Cortex of kidney (tissue), 1 donor: ENCODE measurements at places on chromosomes 5 and 9.

GRCh38 chr9:110351009-110351467 is 13.4 kb upstream of the TXNDC8 start:
- no peak for DNase-seq

- DNase-seq: no peak
Measured at GRCh38 chr9:130078547-130078946, 24.8 kb downstream of the GPR107 start.

DNA sequence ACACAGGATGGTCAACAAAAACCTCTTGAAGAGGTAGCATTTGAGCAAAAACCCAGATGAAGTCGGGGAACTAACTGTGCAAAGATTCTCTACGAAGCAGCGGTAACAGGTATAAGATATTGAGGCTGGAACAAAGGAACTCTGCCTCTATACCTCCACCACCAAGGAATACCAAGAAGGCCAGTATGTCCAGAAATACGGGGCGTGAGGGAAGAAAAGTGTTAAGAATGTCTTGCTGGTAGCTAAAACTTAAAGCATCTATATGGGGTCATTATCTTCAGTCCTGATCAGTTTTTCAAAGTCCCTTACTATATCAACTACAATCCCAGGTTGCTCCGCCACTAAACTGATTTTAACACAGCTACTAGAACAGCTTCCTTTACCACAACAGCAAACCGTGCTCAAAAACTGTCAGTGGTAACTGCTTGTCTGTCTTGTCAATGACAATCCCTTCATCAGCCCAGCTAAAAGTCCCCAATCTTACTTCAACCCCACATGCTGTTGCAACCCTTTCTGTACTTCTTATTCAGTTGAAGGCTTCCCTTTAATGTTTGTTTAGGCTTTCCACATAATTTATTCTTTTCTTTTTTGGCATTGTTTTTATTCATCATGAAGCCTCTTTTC is 9.4 kb downstream of the PAM start:
- no peak for DNase-seq

DNA sequence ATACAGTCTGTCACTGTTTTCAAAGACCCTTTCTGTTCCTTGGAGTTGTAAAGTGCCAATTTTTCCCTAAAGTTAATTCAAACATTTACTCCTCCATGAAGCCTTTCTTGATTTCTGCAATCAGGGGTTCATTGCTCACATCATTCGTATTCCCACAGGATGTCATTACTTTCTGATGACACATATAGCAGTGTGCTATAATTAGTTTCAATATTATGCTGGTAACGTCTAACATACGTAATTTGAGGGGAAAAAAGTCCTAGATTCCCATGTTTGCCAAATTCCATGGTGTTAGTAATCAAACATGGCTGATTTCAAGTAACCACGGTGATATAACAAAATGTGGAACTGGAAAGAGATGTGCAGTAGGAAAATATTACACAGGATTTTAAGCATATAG is 468.2 kb upstream of the MEF2C start:
- DNase-seq: no peak

DNA sequence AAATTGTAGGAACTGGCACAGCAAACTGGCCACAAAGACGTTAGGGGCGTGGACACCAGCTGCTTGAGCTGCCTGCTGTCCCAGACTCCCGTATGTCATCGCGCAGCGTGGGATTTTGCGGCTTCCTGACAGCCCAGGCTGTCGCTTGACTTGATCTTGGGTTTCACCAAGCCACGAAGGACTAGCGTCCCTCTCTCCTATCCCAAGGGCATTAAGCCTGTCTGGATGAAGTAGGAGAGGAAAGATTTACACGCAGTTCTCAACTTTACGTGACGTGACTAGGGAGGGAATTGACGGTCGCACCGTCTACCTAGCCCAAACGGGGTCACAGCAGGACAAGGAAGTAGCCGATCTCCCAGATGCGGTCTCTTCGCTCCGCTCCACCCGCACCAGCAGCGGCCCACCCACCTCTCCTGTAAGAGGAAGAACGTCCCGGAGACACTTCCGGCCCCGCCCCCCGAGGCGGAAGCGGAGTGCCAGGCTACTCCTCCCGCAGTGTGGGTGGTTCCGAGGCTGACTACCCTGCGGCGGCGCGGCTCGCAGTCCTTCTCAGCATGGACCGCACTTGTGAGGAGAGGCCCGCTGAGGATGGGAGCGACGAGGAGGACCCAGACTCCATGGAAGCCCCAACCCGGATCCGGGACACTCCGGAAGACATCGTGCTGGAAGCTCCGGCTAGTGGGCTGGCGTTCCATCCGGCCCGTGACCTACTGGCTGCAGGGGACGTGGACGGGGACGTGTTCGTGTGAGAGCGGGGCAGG is at the start of gene WDR55:
TSS of gene WDR55 (plus strand) at position 546 of the 761 bp plus-strand sequence. CDS start at position 555, 9 bp downstream.
- DNase-seq: peak; percentile 67

GRCh38 chr5:88925692-88926490 is 42.9 kb upstream of the MEF2C start:
- DNase-seq: no peak

DNA sequence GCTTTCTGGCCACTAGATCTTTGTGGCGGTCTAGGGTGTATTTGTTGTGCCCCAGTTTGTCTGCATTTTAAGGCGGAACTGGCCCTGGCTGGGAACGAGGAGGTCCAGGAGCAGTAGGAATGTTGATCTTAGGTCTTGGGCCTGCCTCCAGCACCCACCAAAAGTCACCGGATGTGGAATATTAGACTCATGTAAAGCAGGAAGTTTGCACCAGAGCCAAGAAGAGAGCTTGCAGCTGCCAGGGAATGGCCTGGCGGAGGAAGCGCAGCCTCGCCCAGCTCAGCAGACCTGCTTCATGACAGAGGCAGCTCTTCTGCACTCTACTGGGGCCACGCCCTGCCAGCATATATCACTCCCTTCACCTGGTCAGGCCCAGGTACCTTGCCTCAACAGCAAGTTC is 3.3 kb downstream of the GPX3 start:
- DNase-seq: no peak

DNA sequence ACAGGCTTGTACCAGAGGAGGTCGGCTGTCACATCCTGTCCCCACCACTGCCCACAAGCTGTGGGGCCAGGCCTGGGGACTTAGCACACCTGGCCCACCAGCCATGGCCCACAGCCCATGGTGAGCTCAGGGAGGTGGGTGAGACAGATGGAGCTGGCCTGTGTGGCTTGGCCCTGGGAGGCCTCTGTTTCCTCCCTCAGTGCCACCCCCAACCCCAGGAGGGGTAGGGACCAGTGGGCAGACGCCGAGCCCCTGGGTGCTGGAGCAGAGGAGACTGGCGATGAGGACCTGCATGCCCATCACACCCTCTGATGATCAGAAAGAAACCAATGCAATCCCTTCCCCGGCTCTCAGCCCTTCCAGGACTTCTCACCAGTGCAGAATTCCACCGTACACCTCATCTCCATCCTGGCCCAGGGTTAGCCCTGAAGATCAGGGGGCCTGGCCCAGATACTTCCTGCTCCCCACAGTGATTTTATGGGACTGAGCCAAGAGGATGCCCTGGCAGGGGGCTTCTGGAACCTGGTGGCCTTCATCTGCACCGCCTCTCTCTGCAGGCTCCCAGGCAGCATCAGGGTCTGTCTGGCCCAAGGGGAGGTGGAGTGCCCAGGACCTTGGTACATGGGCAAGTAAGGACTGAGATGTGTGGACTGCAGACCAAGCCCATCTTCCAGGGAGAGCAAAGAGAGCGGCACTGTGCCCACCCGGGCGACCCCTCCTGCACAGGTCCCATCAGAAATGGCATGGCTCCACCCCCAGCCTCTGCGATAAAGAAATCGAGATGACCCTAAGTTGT is 16.9 kb upstream of the NKD2 start:
- DNase-seq: no peak

DNA sequence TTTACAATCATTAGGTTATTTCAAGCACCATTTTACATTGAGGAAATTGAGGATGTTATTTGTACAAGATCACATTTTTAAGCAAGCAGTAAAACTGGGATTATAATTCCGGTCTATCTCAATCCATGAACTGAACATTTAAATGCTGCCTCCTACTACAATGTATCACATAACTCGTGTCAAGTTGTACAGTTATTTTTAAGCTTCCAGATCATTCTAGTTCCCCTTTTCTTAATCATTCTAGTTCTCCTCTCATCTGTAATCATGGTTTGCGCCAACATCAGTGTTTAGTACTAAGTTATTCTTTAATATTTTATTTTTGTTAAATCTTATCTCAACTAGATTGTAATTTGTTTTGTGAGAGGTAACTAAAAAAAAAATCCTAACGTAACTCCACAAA is 2.4 kb upstream of the UHRF2 start:
- DNase-seq: no peak

DNA sequence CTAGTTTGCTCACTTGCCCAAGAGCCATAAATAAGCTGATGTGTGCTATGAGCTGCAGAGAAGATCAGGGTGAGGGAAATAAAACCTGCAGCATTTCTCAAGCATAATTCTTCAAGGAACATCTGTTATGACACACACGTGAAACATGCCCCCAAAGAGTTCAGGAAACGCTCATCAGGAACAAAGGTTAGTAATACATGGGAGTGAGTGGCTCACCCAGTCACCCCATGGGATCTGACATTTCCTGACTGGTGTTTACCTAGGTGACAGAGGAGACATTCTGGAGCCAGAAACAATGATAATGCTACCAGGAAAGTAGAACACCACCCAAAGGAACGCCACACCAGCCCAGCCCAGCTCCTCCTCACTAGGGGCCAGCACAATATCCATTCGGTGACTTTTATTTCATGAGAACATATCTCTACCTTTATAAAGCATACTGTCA is 66.0 kb downstream of the FRMD3 start:
- no peak for DNase-seq

GRCh38 chr5:79464695-79465332 is 49.1 kb downstream of the HOMER1 start:
- no peak for DNase-seq

- no peak for DNase-seq
Measured at GRCh38 chr9:113360242-113360842, 11.0 kb downstream of the BSPRY start.

- no peak for DNase-seq
Measured at GRCh38 chr5:159805021-159805420, 111.3 kb upstream of the ADRA1B start.

- DNase-seq: no peak
Measured at GRCh38 chr5:159092972-159093371, 6.7 kb downstream of the EBF1 start.

- no peak for DNase-seq
Measured at GRCh38 chr5:77709340-77709739, 66.8 kb downstream of the TBCA start.
